Muscle of arm (tissue), 14 donors: ENCODE measurements at places on chromosomes 7 and 10.

DNA sequence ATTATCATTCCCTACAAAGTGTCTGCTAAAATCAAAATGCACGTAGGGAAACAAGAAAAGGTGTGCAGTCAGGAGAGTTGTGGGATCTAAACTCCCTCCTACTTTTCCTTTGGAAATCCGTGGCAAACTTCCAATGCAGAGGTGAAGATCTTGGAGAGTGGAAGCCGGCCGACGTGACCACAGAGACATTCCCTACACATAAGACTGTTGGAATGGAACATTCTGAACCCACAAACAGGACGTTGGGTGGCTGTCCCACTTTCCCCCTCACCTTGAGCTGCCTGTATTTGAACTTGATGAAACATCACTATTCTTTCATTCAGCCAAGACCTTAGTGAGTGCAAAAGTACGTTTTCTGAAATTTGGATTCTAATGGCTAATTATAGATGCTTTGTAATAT, 65.9 kb downstream of the PRKCQ start:
- DNase-seq: no peak

DNA sequence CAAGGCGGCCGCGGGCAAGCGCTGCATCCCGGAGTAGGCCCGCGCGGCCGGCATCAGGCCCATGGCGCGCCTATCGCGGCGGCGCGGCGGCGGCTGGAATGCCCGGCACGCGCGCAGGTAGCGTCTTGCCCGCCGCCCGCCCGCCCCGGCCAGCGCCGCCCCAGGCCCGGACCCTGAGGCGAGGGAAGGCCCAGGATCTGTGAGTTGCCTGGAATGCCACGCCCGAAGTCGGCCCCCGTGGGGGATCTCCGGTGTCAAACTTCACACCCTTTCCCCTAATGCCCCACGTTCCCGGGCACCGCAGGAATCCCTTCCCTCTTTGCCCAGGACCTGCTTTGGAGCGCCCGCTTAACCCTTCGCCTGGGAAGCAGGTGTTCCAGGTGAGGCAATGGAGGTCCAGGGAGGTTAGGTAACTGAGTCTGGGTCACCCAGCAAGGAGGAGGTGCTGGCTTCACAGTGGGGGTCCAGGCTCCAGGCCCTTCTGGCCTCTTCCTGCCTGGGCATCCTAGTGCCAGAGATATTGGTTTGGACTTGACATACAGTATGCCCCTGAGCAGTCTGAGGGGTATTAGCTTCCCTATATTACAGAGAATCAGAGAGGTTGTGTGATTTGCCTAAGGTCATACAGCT, 138.1 kb downstream of the ARHGAP22 start:
- no peak for DNase-seq

GRCh38 chr7:121079425-121080169, 91.1 kb downstream of the CPED1 start:
- no peak for DNase-seq

DNA sequence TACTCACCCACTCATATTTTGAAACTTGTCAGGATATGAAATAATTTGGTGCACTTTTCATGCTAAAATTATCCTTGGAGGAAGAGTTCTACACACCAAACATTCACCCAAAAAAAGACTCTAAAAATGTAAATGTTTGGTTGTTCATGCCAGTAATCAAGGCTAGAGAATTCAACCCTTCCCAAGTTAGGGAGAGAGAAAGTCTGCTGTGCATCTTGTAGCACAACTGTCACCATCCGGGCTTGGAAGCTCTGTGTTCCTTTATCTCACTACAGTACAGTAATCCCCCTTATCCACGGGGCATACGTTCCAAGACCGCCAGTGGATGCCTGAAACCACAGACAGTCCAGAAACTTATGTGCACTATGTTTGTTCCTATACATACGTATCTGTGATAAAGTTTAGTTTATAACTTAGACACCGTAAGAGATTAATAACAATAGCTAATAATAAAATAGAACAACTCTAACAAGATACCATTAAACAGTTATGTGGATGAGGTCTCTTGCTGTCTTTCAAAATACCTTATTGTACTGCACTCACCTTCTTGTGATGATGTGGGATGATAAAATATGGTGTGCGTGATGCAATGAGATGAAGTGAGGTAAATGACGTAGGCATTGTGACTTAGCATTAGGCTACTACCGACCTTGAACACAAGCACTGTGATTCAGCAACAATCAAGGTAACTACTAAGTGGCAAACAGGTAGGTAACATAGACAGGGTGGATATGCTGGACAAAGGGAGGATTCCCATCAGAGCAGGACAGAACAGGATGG, 24.6 kb upstream of the HECTD2 start:
- DNase-seq: no peak

DNA sequence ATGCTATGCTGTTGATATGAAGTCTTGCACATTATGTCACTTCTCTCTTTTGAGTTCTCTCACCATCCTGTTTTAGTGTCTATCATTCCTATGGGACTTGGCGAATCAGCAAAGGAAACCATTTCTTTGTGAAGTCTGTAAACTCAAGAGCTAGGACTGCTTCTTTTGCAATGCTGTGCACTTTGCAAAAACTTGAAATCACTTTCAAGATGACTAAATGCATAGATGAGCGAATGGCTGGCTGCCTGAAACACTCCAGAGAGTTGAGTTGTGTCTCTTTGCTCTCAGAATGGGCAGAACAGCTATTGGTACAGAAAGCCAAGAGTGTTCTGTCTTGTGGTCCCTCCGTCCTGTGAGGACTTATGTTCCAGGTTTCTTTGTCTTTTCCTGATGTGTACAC, 18.3 kb upstream of the ELMO1 start:
- no peak for DNase-seq

DNA sequence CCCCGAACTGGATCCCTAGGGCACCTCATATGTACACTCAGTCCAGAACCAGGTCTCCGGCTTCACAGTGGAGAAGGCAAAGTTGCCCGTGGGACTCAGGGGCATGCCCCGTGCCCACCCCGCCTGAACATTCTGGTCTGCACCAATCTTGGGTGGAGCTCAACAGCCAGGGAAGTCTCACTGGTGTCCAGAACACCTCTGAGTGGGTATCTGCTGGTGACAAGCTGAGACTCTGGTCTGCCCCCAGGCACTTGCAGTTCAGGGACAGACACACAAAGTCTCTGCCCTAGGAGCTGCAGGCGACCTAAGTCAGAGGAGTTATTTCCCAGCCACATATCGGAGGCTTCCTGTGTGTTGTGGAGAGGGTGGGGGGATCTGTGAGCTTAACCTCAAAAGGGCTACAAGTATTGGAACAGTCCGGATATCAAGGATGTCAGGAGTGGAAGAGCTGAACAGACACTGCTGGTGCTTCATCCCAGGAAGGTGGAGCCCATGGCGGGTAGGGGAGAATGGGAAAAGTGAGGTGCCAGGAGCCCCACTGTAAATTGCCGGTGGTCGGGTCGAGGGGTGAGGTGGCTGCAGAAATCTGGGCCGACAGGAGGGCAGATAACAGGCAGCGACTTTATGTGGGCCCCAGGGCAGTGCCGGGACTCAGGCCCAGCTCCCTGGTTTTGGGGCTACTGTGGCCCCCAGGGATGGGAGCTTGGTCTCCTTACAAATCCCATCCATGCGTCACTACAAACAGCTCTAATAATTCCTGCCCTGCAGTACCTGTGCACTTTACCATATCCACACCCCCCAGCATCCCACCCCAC, 8.6 kb upstream of the TLX1 start:
- no peak for DNase-seq

DNA sequence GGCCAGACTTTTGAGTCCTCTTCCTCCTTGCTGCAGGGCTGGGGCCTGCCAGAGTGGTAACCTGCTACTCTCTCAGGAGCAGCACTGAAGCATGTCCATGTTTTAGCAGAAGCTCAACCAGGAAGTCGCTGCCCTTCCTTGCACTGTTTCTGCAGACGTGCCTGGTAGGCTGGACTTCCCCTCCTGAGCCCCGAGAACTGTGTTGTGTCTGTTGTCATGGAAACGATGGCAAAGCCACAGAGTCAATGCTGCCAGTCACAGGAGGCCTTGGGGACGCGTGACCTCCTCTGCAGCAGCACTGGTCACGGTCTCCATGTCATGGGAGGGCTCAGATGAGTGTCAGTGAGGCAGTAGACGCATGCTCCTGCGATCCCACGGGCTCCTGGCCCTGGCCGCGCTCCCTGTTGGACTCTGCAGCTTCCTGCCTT, 145.5 kb downstream of the FANK1 start:
- peak; percentile 77 for DNase-seq

DNA sequence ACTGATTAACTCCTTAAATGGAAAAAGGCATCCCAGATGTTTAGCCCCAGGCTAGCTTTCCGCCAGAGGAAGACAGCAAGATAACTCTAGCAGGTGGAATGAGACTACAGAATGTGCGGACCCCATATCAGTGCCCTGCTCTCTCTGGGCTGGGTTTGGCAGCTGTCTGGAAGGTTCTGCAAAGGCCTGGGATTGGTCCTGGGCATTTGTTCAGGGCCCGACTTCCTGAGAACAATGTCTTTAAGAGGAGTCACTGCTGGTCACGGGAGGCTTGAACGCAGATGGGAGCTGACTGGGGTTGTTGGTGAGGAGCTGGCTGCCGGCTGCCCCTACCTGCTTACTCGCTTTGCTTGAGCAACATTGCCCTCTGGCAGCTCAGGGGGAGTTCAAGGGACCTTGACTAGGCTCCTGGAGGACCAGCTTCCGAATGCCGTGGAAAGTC, 130.6 kb upstream of the BTBD16 start:
- DNase-seq: no peak

DNA sequence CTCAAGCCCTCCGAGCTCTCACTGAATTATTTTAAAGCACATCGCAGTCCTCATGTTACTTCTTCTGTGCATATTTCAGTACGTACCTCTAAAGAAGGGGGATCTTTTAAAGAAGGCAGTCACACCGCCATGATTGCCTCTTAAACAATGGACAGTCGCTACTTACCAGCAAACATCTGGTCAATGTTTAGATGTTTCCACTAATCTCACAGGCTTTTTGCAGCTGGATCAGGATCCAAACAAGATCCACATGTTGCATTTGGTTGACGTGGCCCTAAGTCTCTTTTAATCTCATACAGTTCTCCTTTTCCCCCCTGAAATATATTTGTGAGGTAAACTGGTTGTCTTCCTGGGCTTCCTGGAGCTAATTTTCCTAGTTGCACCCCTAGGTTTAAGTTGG, 50.0 kb downstream of the PRF1 start:
- peak; percentile 48 for DNase-seq

DNA sequence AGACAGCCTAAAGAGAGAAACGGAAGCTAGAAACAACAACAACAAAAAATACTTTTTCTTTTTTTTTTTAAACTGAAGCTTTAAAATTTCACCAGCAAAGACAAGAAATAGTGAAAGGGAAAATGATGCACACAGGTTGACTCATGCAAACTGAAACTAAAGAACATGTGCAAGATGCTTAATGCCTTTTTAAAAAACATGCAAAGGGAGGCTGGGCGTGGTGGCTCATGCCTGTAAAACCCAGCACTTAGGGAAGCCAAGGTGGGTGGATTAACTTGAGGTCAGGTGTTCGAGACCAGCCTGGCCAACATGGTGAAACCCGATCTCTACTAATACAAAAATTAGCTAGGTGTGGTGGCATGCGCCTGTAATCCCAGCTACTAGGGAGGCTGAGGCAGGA, 15.1 kb upstream of the CUBN start:
- no peak for DNase-seq

DNA sequence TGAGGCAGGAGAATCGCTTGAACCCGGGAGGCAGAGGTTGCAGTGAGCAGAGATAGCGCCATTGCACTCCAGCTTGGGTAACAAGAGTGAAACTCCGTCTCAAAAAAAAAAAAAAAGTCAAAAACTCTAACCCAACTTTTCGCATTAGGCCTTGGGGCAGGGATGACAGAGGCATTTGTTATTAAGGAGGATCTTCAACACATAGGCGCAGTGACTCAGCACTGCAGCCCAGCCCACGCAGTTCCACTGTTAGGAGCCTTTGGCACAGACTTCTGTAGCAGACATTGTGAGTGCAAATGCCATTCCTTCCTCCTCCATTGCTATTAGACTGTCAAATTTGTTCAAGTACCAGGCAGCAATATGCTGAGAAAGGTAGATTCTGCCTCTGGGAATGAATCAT, 43.1 kb upstream of the KLHL7 start:
- DNase-seq: no peak

DNA sequence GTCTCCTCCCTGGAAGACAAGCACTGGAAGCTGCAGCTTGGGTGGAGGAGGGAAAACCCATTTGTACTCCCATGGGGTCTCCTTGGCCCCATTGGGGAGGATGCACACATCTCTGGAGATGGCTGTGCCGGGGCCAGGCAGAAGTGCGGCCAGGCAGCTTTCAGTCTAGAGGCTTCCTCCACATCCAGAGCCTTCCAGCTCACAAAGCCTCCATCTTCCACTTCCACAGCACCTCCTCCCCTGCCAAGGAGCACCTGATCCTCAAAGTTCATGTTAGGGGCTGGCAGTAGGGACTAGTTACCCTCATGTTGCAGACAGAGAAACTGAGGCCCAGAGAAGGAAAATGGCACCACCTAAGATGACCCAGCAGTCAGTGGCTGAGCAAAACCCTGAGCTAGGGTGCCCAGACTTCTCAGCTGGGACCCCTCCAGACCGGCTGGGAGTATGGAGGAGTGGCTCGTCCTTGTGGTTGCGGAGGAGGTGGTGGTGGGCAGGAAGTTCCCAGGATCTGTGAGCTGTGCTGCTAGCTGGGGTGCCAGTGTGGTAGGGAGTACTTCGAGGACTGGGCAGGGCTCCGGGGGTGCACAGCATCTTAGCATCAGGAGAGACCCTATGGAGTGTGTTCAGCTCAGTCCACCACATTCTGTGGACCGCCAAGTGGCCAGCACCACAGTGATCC, 44.2 kb downstream of the ADCYAP1R1 start:
- no peak for DNase-seq

DNA sequence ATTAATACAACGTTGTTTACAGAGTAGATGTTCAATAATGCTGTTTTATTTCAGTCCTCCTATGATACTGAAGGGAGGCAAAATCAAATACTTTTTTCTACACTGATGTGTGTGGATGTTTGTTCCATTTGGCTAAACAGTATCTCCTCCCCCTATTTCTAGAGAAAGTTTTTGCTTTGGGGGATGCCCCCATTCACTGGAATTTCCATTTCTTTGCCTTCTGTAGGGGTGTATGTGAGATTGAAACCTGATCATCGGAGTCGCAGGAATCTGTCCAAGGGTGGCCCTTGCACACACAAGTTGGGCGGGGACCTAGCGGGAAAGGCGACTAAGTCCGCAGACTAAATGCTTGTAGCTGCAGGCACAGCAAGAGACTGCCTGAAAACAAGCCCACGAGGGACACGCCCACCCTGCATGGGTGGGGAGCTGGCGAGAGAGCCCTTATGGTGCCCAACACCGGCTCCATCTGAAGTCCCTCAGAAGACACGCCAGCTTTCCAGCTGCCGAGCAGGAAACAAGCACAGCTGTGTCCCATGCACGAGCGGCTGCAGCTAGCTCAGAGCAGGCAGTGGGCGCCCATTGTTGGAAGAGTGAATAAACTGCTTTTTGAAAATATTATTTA, 58.0 kb downstream of the ESYT2 start:
- DNase-seq: no peak

DNA sequence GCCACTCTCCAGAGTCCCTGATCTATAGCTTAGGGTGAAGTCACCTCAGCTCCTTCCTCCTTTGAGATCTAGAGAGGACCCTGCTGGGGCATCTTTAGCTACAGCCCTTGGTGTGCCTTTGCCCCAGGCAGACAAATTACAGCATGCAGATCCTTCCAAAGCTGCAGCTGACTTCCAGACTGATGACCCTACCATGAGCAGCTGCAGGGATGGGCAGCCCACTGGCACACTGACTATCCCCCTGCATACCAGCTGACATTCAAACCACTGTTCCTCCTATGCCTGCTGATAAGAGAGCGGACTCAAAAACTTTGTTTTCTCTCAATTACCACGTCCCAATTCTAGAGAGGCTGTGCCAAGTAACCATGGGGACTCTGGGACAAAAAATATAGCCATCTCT, 70.6 kb downstream of the COL13A1 start:
- DNase-seq: no peak

GRCh38 chr10:113179265-113179664, 229.2 kb downstream of the TCF7L2 start:
- no peak for DNase-seq
